NCI-H226 (cell line): ENCODE measurements at places on chromosomes 6 and 20.

DNA sequence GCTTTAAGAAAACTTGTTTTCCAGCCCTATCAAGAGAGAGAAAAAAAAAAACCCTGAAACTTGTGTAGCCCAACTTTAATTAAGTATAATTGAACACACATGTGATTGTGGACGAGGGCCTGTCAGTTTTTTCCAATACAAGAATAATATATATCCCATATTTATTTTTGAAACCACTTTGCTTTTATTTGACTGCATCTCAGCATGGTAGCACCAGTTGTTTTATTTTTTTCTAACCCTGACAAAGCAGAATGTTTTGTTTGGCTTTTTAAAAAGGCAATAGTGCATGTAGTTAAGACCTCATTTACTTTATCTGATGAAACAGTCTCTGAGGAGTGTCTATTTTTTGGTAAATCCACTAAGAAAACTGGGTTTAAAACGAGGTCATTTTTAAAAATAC is 257.7 kb downstream of the CDKAL1 start:
- DNase-seq: no peak

- no peak for DNase-seq
Observed at GRCh38 chr6:16729183-16729691, 32.0 kb downstream of the ATXN1 start.

GRCh38 chr6:75183099-75183541 is 22.7 kb downstream of the COL12A1 start:
- peak; percentile 36 for DNase-seq

DNA sequence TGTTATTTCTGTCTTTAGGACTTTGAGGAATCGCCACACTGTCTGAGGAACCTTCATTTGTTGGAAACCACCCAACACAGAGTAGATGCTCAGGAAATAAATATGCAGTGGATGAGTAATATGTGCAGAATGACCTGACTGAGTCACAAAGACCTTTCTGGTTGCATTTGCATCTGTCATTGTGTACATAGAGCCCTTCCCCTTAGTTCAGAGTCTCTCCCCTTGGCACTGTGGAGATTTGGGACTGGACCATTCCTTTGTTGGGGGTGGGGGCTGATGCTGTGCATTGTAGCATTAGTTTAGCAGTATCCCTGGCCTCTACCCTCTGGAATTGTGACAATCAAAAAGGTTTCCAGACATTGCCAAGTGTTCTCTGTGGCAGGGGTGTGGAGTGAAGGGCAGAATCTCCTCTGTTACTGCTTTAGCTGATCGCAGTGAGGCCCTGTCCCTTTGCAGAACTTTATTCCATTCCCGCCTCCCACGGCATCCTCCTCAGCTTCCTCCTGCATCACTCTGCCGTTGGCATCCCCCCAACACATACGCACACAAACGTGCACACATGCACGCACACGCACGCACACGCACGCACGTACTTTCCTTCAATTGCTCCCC is 64.5 kb downstream of the EYA2 start:
- peak; percentile 15 for DNase-seq

- DNase-seq: no peak
Observed at GRCh38 chr20:49660912-49661311, 52.8 kb downstream of the B4GALT5 start.

DNA sequence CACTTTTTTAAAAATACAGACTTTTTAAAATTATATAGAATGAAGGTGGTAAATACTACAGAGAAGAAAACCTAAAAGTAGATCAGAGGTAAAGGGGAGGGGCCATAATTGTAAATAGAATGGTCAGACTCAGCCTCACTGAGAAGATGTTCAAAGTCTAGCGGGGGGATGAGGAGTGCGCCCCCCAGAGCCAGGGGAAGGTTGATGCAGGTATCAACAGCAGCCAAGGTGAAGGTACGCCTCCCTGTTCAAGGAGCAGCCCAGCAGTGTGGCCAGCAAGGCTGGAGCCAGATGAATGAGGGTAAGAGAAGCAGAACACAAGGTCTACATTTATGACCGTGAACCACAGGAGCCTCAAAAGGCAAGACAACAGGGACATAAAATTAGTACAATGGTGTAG is 204.1 kb downstream of the PTPRT start:
- DNase-seq: no peak

- DNase-seq: no peak
Observed at GRCh38 chr6:46974786-46975185, 53.0 kb upstream of the ADGRF5 start.

DNA sequence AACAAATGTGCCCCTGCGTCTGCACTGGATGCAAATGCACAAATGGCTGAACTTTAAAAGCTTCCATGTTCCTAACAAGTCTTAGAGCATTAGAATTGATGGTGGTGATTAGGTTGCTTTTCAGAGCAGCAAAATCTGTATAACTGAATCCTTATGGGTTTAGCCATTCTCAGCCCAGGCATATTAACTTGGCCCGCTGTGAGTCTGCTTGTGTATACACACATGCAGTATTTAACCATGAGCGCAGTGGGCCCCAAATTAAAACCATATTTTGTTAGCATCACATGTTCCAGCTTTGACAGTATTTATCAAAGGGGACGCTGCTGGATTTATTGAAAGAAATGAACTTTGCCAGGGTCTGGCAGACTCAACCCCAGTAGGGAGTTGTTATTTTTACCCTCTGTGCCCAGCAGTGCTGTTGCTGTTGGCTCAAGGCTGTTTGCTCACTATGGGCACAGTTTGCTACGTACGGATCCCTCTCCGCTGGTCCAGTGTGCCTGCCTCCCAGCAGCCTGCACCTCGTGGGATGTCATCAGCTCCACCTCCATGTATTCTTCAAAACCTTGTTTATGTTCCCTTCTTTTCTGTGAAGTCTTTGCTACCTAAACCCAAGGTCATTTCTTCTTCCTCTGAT is 144.7 kb downstream of the QRSL1 start:
- DNase-seq: no peak

- DNase-seq: no peak
Observed at GRCh38 chr20:22524393-22525015, 59.9 kb downstream of the FOXA2 start.

- DNase-seq: peak; percentile 48
Observed at GRCh38 chr6:37698264-37699137, 818 bp upstream of the MDGA1 start.

DNA sequence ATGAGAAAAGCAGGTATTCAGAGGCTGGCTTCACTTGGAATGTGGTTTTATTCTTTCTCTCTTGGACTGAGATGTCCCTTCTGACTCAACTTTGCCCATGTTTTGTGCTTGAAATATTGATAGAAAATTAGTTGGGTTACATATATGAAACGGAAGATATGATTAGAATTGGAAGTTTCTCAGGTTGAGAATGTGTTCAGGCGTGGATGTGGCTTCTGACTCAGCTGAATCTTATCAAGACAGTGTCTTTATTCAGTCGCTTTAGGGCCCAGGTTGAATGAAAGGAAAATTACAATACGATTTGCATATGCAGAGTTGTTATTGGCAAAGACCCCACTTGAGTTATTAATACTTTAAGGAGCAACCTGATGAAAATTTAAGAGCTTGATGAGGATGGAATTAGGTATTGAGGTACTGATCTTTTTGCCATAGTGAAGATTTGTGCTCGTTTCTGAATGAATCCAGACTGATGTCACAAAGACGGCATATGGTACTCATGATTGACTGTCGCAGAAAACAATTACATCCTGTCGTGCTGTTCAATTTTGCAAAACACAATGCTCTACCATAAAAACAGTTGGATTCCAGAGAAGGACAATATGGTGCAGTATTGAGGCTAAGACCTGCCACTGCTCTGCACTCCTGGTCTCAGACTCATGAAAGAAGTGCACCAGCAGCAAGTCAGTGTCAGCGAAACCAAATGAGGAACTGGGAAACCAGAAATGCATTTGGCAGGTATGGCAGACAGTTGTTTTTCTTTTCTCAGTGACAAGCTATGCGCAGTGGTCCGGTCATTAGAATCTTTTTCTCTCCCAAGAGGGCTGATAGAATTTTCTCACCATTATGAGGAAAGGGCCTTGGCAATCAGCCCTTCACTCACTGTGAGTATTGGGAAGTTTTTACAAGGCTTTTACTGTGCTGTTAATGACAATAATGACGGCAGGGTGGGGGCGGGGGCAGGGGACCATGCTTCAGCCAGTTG is 158.3 kb downstream of the DOK5 start:
- no peak for DNase-seq

GRCh38 chr6:119240257-119241110 is 109.1 kb downstream of the MAN1A1 start:
- DNase-seq: no peak

GRCh38 chr6:34414999-34415858 is 10.6 kb downstream of the RPS10 start:
- no peak for DNase-seq
